ENCODE measurements at places on chromosomes 3 and 15.

DNA sequence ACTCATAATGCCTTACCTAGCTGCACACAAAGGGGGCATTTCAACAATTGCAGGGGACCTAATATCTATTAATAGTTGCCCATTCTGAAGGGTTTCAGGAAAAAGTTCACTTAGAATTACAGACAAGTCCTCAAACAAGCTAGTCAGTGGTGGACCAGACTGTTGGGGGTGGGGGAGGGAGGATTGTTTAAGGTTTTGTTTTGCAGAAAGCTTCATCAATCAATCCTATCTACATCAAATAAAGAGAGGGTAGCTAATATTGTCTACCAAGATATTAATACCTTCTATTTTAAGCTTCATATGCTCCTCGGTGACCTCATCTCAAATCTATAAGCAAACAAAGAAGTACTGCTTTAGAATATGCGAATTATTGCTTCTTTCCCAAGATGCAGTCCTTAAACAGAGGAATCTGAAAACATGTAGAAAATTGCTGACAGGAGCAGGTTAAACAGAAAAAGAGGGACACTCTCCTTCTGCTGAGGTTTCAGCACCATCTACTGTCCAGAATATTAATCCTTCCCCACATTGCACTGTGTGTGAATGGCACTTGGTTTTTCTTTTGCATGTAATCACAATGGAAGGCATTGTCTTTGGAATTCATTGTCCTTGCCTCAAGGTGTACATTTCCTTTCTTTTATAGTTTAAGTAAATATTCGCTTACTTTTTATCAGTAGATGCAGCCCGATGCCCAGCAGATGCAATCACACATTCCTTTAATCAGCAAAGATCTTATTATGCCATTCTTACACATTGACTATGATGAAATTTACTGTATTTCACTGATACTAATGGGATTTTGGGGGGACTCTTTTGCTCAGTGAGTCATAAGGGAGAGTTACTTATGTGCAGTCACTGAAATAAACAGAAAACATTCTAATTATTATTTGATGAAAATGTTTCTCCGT lies 94.7 kb downstream of the IL5RA start:
- DNase-seq = peak; percentile 2

GRCh38 chr15:40582726-40583246 lies 11.3 kb upstream of the KNL1 start:
- no peak for DNase-seq

GRCh38 chr3:35745802-35746484 lies 106.6 kb downstream of the ARPP21 start:
- DNase-seq = no peak

DNA sequence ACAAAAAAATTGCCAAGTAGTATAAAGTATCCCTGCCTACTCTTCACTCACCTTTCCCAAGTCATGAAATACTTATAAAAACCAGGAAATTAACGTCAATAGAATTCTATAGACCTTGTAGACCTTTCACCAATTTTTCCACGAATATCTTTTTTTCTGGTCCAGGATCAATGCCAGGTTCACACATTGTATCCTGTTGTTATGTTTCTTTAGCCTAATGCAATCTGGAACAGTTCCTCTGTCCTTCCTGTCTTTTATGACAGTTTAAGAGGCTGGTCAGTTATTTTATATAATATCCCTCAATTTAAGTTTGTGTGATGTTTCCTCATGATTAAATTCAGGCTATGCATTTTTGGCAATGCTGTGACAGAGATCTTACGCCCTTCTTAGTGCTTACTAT lies 63.2 kb upstream of the MAGI1 start:
- DNase-seq = no peak

- peak; percentile 12 for DNase-seq
Measured at GRCh38 chr15:67396114-67396513, 124.8 kb upstream of the C15orf61 start.

GRCh38 chr3:38650248-38650951 lies 913 bp upstream of the SCN5A start:
- DNase-seq = no peak

- DNase-seq = no peak
Measured at GRCh38 chr3:8656240-8656639, 11.6 kb upstream of the SSUH2 start.

- DNase-seq = no peak
Measured at GRCh38 chr3:163056874-163057497, 1560.4 kb downstream of the OTOL1 start.

- no peak for DNase-seq
Measured at GRCh38 chr3:114608293-114608692, 314.5 kb downstream of the TIGIT start.

DNA sequence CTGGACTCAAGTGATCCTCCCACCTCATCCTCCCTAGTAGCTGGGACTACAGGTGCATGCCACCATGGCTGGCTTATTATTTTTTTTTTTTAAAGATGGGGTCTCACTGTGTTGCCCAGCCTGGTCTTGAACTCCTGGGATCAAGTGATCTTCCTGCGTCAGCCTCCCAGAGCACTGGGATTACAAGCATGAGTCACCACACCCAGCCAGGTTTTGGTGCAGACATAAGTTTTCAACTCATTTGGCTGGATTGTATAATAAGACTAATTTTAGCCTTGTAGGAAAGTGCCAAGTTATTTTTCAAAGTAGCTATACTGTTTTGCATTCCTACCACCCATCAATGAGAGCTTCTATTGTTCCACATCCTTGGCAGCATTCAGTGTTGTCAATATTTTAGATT lies 32.1 kb downstream of the BUB1B start:
- no peak for DNase-seq

DNA sequence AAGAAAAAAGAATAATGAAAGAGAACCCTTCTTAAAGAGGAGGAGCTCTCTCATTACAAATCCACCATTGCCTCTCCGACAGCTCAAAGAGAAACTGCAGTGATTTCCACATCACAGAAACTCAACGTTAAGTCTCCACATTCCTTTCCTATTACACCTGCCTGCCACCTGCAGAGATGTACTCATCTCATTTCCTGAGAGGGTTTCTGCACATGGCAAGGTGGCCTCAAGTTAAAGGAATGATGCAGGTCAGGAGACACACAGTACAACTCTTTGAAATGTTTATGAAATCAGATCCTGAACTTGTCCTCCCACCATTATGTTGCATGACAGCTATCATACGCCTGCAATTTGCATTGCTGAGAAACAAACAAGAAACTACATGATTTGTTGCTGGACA lies 458.4 kb upstream of the ADAMTS9 start:
- no peak for DNase-seq

DNA sequence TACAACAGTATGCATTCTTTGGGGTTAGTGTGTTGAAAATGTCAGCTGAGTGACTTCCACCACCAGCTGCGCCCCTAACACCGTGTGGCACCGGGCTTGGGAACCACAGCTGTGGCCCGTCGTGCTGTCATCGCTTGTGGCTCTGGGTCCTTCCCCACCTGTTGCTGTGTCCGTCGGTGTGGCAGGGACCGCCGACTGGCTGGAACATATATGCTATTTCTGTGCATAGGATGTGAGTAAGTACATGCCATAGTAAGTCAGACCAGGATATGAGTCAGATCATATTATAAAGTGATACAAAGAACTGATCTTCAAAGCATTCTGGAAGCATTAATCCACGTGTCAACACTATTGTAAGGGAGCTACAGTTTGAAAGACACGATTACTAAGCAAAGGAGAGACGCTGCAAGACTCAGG lies 31.9 kb downstream of the EHD4 start:
- DNase-seq = no peak

DNA sequence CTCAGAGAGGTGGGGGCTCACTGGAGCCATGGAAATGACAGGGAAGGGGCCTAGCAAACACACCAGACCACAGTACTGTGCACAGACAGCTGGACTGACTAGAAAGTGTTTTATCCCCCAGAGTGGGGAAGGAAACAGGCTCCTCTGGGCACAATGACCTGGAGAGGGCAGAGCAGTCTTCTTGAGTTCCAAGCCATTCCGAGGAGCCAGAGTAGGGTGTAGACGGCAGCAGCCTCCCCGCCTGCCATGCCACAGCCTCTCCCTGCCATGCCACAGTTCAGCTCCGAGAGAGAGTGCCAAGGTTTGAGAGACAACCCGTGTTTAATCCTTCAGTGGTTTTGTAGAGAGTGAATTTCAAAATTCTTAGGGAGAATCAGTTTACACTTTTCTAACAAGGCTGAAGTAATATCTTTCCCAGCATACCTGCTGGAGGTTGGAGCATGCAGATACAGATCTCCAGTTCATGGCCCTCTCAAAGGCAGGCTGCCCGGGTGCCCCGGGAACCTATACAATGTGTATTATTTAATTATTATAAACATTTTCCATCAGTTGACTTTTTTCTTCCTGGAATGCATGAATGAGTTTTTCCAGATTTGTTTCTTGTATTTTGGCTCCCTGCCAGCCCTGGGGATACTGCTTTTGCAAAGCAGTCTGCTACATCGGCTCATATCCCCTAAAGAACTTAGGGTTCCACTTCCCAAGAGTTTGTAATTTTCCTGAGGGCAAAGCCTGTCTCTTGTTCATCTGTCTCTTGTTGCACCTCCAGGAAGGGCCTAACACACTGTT lies 3.2 kb downstream of the PODXL2 start:
- DNase-seq = no peak

DNA sequence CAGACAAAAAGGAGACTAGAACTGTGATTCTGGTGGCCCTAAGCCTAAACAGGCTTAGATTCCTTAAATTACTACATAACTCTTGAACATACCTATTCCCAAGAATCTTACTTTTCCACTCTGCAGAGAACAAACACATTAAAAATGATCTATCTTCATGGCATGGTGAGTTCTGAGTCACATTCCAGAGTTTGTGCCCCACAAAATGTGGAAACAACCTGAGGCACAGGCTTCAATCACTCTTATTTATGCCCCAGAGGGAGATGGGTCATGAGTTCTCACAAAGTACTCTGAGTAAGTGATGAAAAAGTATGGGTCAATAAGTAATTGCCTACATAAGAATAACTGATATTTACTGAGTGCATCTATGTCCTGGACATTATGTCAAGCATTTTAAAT lies 137.5 kb upstream of the SLC2A2 start:
- no peak for DNase-seq

DNA sequence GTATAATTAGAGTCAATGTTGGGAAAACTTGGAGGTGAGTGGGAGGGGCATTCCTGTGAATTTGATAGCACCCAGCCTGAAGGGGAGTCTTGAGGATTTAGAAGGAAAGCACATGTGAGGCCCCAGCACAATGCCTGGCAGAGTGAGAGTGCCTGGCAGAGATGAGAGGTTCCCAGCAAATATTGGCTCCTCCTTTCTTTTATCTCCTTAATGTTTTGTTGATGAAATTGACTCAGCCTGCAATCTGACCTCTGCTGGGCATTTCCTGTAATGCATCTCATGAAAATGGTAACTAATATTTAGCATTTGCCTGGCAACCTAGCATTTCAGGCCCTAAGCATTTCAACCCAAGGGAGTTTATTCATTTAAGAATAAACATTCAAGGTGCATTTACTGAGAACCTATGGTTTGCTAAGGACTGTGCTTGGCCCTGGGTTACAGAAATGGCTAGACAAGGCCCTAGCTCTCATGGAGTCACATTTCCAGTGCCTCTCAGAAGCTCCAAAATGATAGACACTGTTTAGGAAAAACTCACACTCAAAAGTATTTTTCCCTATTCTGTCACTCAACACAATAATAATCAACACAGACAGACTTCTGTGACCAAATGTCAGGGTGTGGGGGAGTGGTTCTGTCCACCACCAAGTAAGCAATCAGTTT lies 19.0 kb downstream of the PDHB start:
- DNase-seq = no peak

DNA sequence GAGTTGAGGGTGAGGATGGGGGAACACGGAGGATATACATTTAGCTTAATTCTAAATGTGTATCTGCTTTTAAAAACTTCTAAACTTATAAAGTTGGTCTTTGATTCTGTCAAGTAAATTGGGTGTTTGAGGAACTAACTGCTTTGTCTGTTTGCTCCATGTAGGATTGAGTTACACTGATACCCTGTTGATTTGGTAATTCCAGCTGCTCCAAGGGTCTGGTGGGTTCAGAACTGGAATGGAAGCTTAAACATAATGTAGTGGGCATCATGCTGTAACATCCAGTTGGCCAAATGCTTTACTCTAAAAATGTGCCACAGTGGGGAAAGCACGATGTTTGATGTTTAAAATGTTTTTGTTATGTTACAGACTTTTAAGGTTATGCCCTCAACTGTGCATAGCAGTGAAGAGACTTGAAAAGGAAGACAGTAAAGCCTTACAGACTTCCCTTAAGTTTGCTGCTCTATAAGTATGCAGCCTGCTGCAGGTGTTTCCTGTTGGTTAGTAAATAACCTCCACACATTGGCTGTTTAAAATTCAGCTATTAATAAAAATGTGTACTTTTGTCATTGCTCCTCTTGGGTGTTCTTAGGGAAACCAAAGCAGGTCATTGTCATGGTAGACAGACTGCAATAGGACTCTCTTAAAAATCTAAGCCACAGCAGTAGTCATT lies 5.9 kb upstream of the EDEM1 start:
- peak; percentile 74 for DNase-seq

GRCh38 chr3:32601722-32602121 lies 31.1 kb upstream of the DYNC1LI1 start:
- DNase-seq = no peak

GRCh38 chr3:41053220-41053619 lies 146.1 kb upstream of the CTNNB1 start:
- no peak for DNase-seq

DNA sequence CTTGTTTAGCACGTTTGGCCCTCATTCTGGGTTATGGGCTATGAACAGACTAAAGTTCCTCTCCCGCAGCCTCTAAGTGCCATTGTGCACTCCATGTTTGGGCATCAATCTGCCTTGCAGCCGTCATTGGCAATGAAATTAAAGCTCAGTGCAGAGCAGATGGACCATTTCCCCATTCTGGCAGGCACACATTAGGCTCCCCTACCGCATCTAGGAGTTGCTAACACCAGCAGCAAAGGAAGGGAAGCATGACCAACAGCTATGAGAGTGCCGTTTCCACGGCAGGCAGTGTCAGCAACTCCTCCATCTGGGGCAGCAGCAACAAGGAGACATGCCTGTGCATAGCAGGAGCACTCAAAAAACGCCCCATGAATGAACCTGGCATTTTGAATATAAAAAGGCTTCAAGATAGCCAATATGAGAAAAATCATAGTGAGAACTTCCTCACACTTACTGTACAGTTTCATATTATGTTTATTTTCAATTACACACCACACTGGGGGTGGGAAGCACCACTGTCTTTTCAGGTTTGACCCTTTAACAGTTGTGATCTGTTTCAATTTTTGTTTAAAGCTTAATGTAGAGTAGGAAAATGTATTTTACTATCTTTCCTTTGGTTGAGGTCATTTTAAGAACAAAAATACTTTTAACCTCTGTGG lies 218.7 kb downstream of the KCNMB2 start:
- no peak for DNase-seq
